ENCODE measurements at places on chromosomes 7 and 10.

DNA sequence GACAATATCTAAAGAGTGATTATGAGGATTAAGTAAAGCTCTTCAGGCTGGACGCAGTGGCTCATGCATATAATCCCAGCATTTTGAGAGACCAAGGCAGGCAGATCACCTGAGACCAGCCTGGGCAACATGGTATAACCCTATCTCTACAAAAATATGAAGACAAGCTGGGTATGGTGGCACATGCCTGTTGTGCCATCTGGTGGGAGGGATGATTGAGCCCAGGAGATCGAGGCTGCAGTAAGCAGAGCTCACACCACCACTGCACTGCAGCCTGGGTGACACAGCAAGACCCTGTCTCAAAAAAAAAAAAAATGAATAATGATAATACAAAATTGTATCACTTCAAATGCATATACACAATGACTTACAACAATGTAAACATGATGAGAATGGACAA is 195.6 kb upstream of the AUTS2 start:
- DNase-seq: no peak

- DNase-seq: no peak
Measured at GRCh38 chr10:96814264-96814663, 17.8 kb upstream of the LCOR start.

DNA sequence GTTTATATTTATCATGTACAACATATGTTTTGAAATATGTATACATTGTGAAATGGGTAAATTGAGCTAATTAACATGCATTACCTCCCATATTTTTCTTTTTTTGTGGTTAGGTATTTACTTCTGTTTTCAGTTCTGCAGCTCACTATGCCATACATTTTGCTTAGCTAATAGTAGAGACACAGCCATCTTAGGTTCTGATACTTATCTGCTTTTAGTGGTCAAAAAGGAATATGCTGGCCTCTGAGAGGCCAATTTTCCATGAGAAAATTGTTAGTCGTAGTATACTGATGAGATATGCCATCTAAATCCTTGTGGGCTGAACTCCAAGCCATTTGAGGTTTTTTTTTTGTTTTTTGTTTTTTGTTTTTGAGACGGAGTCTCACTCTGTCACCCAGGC is 31.0 kb downstream of the SGPL1 start:
- DNase-seq: no peak

DNA sequence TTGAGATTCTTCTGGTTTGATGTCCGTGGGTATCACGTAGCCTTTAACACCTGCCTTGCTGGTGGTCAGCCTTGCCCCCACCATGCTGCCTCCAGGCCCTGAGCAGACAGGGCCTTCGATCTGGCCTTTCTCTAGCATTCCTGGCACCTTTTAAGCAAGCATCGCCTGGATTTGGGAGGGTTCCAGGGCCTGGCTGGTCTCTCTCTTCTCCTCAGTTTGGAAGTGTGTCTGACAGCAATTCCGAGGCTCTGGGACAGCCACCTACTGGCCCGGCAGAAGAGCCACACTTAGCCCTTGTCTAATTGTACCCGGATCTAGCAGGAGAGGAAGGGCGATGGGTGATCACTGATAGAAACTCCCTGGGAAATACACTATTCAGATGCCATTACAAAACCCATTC is 441.3 kb upstream of the MKI67 start:
- no peak for DNase-seq

- peak; percentile 41 for DNase-seq
Measured at GRCh38 chr10:61662794-61663259, at the start of gene CABCOCO1. Gene CABCOCO1 (plus strand): TSS chr10:61662929. CDS start chr10:61662973, 44 bp downstream.

DNA sequence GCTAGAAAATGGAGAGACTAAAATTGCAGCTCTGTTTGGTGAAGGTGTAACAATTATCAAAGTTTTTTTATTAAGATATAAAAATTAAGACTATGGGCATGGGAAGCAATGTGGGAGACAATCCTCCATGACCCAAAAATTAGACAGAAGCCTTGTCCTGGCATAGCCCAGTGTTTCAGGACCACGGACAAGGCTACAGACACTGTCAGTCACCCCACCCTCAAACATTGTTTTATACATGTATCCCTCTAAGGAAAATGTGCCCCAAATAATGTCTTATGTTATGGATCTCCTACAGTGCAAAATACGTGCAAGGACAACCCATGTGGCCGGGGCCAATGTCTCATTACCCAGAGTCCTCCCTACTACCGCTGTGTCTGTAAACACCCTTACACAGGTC is 24.0 kb downstream of the HABP2 start:
- no peak for DNase-seq

- no peak for DNase-seq
Measured at GRCh38 chr7:45937301-45937700, 16.2 kb upstream of the IGFBP3 start.

DNA sequence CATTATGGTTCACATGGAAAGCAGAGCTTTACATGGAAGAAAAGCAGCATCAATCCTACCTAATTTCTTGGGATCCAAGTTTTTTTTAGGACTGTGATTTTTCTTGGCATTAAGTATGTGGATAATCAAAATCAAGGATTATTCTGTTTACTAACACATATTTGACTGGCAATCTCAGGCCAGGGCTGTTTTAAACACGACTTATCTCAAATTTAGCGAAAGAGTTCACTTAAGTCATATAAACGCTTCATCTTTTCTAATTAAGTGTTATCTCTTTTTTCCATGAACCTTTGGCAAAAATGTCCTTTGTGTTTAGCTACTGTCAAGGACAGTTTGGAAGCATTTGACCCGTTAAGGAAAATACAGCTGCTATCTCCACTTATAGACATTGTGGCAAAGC is 92.0 kb downstream of the GNAI1 start:
- no peak for DNase-seq

DNA sequence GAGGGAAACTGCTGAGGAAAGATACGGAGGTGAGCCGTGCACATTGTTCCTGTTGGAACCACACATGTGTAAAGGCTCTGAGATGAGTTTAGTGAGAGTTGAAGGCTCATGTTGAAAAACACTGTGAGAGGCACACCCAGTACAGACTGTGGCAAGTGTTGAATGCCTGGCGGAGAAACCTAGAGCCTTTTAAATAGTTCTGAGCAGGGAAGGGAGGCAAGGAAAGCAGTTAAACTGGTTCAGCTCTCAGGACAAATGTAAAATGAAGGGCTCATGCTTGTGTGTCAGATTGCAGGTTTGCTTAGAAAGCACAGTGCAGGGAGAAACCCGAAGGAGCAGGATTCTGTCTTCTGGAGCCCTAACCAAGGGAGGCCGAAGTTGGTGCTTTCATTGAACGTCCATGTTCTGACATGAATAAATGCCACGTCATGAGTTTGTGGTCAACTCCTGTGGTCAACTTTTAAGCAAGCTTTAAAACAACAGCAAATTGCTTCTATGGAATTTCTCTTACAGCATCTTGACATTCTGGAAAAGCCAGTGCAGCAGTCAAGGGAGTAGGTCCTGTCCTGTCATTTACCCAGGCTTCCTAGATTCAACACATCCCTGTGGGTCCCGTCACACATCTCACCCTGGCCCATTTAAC is 650.9 kb upstream of the GALNT17 start:
- DNase-seq: no peak

DNA sequence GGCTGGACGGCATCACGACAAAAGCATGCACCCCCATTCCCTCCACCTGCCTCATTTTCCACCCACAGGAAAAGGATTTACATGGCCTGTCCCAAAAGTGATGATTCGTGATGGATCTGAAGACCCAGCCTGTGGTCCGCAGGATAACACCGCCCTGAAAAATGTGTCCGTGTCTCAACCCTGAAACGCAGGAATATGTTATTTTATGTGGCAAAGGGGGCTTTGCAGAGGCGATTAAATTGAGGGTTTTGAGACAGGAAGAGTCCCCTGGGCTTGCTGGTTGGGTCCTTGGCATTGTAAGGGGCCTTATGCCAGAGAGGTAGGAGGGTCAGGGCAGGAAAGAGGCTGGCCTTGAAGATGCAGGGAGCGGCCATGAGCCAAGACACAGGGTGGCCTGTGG is 80.2 kb upstream of the PPP2R2D start:
- DNase-seq: no peak
